Epithelial cell of prostate (primary cell): ENCODE measurements at places on chromosomes 3 and 15.

- no peak for DNase-seq
Observed at GRCh38 chr3:14246414-14246813, 67.8 kb downstream of the LSM3 start.

DNA sequence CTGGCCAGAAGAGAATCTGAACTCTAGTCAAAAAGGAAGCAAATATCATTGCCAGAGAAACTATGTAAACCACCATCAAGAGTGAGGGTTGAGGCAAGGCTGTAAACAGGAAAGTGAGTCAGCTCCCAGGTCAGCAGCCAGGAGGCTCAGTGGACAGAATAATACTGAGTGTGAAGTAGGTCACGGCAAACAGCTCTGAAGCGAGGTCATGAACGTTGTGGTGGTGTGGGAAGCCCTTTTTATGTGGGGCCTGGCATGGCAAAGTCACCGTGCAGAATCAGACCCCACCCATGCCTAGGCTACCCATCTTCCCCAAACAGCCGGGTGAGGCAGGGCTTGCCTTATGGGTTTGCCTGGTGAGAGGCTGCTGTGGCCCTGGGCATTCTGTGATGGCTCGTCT is 43.9 kb downstream of the THBS1 start:
- peak; percentile 57 for DNase-seq

- DNase-seq, result no peak
Observed at GRCh38 chr3:132880986-132881385, 157.2 kb upstream of the TMEM108 start.

DNA sequence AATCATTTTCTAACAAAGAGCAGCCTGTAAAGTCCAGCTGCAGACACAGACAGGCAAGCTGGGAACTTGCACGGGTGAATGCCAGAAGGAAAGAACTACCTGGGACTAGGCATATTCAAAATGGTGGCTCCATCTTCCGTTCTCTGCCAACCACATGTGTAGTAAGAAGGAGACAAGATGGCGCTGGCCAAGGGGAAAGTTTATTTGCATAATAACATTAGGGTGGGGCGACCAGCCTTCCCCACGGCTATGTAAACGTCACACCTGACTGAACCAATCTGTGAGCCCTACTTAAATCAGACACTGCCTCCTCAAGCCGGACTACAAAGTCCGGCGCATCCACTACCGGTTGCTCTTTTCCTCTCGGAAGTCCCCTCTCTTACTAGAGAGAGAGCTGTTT is 130.8 kb downstream of the SNRK start:
- DNase-seq, result no peak

- DNase-seq, result no peak
Observed at GRCh38 chr3:136817448-136817847, 1.5 kb upstream of the SLC35G2 start.

GRCh38 chr3:99625237-99625622 is 13.2 kb upstream of the COL8A1 start:
- no peak for DNase-seq

DNA sequence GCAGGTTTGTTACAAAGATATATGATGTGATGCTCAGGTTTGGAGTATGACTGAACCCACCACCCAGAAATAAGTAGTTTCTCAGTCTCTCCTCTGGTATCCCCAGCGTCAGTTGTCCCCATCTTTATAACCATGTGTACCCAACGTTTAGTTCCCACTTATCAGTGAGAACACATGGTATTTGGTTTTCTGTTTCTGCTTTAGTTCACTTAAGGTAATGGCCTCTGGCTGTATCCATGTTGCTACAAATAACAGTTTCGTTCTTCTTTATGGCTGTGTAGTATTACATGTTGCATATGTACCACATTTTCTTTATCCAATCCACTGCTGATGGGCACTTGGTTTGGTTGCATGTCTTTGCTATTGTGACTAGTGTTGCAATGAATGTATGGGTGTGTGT is 132.3 kb downstream of the LMLN start:
- DNase-seq, result no peak

GRCh38 chr3:58585005-58585786 is 8.0 kb upstream of the FAM107A start:
- DNase-seq, result no peak

DNA sequence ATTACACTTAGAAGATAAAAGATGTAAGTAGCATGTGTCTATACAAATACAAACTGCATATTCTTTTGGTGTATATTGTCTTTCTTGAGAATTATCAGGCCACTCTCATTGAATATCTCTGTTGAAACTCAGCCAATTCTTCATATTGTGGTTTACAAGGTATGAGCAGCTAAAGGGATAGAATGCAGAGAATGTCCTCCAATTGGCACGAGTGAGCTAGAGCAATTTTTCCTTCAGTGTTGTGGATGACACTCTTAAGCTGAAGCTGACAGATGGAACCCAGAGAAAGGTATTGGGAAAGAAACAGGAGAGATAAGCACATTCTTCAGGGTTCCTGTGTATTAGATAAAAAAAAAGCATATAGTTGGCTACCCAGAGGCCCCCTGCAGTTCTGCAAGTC is 453.1 kb downstream of the EPHA3 start:
- no peak for DNase-seq

DNA sequence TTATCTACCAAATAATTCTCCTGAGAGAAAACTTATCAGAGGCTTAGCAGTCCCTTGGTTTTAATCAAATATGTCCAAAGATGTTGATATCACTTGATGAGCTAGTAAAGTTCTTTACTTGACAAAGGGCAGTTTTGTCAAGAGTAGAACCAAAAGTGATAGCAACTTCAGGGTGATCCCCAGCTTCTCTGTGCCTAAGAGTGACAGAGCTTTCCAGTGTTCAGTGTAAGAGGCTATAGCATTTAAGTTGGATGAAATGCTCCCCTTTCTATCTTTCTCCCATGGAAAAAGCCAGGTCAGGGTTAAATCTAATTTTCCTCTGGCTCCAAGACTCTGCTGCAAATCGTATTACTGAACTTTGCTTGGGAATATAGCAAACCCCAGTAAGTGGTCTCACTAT is 120.8 kb downstream of the UNC13C start:
- no peak for DNase-seq

DNA sequence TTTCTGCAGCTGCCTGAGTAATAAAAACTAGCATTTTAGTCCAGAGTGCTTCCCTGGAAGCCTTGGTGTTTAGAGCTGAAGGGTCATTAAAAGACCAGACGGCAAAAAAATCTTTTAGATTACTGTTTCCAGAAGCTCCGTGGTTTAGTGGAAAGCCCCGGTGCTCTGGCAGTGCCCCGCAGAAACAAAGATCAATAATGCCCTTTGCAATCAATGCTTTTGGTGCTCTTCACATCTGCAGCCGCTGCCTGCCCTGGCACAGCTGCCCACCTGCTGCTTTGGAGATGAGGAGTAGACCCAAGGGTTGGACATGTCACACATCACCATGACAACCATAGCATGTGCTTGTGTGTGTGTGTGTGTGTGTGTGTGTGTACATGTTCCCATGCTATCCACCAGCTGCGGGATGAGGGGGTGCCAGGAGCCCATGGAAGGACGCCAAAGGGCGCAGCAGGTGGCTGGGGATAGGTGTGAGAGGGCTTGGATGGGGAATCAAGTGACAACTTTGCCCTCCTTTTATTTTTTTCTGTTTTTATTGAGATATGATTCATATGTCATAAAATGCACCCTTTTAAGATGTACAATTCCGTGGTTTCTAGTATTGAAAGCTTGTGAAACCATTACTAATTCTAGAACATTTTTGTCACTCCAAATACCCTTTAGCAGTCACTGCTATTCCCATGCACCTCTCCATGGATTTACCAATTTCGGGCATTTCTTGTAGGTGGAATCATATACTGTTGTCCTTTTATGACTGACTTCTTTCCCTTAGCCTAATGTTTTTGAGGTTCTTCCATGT is 75.7 kb upstream of the KLHL25 start:
- no peak for DNase-seq

GRCh38 chr15:81386947-81387346 is 12.9 kb upstream of the TMC3 start:
- DNase-seq, result no peak

DNA sequence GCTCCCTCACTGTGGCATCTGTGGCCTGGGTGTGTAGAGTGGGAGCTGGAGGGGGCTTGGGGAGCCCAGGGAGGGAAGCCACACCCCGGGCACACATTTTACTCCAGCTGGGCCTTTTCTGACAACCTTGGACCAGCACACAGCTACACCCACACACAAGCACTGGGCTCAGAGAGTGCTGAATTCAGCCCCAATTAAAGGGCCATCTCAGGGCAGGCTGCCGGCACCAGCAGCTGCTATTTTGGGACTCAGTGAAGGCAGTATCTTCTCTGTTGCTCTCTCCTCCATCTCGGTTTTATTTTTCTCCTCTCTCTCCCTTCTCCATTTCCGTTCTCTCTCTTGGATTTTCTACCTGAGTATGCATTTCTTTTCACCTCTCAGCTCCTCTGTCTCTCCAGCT is 19.1 kb upstream of the TBC1D21 start:
- no peak for DNase-seq

- DNase-seq, result no peak
Observed at GRCh38 chr15:22239806-22240180, 159.5 kb downstream of the OR4M2 start.

- DNase-seq, result no peak
Observed at GRCh38 chr15:25643120-25643519, 204.3 kb upstream of the UBE3A start.

DNA sequence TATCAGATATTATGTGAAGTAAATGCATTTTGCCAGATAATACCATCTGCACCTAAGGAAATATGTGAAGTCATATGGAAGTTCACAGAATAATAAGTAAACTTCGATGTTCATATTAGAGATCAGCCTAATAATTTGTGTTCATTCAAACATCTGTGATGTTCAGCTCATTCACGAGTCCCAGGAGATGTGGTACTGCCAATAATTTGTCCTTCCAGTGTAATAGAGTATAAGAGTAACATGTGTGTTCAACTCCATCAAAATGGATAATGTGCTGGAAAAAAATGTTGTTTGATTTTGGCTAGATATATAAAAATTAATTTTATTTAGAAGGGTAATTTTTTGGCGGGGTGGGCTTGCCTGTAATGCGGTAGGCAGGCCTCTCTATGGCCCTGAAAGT is 75.4 kb upstream of the ARL6 start:
- no peak for DNase-seq

DNA sequence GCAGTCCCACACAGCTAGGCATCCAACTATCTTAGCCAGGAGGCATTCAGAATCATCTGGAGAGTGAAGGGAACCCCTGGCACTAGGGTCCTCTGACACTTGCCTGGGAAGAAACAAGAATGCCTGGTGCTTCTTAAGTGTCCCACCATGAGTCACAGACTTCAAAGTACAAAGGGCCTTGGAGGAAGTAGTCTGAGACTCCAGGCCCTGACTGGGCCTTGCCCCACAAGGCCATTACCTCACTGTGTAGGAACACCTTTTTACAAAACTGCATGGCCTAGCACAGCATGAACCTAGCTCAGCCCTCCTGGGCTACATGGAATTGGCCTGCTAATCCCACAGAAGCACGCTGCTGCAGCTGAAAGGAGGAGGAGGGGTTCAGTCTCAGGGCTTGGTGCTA is 104.5 kb upstream of the SLCO2A1 start:
- DNase-seq, result no peak

GRCh38 chr15:68789534-68790241 is 31.0 kb downstream of the ANP32A start:
- DNase-seq, result no peak

DNA sequence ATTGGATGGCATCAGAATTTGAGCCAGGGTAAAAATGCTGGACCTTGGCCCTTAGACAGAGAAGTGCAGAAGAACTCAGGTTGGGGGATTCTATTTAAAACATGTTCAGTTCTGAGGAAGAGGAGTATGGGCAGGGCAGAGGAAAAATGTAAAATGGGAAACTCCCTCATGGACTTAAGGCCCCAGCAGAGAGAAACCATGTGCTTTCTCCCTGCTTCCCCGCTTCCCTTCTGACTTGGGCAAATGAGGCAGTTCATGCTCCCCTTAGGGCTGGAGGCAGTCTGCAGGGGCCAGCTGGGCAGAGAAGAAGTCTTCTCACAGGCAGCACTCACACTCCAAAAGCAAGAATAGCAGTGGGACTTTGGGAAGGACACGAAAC is 9.9 kb upstream of the NUDT16 start:
- no peak for DNase-seq

DNA sequence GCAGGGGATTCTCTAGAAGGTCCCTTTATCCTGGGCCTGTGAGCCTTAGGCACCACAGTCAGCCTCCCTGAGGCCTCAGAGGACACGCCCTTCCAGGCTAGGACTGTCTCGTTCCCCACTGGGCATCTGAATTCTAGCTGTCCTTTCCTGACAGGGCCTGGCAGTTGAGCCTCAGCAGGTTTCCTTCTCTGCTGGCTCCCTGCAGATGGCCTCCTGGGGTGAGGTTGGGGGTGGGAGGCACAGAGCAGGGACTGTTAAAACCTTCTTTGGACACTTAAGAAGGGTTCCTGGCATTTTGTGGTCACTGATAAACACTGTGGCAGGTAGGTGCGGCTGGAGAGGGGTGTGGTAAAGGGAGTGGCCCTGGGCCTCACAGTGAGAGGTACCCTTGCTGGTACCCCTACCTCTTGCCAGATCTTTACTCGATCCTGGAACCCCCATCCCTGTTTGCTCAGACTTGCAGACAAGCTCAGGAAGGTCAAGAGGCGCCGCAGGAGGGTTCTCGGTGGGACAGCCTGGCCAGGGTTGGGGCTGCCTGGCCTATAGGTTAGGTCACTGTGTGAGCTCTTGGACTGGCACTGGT is 8.5 kb downstream of the CLK3 start:
- DNase-seq, result no peak

DNA sequence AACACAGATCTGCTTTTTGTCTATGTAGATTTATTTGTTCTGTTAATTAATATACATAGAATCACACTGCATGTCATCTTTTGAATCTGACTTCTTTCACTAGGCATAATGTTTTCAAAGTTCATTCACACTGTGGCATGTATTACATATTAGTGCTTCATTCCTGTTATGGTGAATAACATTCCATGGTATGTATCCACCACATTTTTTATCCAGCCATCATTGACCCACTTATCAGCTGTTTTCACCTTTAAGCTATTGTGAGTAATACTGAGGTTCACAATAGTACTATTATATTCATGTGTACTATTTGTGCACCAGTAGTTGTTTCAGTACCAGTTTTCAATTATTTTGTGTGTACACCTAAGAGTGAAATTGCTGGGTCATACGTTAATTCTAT is 230.6 kb upstream of the CNTN3 start:
- DNase-seq, result peak; percentile 39

- DNase-seq, result no peak
Observed at GRCh38 chr3:159062734-159063410, 261.0 kb downstream of the MFSD1 start.

- no peak for DNase-seq
Observed at GRCh38 chr3:71064291-71064955, 519.1 kb downstream of the FOXP1 start.

- no peak for DNase-seq
Observed at GRCh38 chr15:87777054-87777561, 479.4 kb downstream of the NTRK3 start.

GRCh38 chr3:159600291-159600690 is 388.3 kb upstream of the IL12A start:
- DNase-seq, result no peak

GRCh38 chr3:49198611-49199230 is 27.3 kb downstream of the KLHDC8B start:
- DNase-seq, result no peak

DNA sequence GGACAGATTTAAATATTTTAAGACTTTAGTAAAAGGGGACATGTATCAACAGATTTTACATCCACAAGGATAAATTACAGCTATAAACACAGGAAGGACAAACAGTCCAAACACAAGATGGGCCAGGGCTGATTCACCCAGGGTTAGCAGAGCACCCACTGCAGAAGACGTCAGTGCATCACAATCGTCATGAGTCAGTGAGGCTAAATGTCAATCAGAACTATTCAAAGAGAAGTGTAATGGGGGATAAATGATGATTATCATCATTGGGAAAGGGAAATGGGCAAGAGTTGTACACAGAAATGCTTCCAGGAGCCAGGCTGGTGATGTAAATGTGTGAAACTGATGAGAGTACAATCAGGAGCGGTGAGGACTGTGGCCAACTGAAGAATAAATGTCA is 226.8 kb downstream of the PLCL2 start:
- DNase-seq, result peak; percentile 31
